ENCODE measurements at places on chromosomes 6 and 20.

GRCh38 chr6:31349301-31349700 is 7.7 kb downstream of the HLA-B start:
- DNase-seq, result no peak

- no peak for DNase-seq
Measured at GRCh38 chr6:36786055-36786675, 53.1 kb downstream of the CPNE5 start.

DNA sequence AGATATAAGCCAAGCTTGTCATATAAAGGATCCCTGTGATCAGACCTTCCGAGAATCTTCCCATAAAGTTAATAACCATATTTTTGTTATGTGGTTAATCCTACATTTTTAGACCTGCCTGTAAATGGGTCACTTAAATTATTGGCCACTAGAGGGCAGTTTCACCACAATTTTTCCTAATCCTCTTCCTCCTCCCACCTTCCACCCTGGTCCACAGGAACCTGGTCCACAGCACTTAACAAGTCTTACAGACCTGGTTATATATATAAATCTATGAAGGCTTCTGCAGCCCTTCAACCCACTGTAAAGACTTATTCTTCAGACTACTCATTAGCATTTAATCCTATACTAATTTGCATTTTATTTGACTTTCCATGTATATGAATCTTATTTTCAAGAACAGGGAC is 28.3 kb downstream of the MRS2 start:
- DNase-seq, result no peak

DNA sequence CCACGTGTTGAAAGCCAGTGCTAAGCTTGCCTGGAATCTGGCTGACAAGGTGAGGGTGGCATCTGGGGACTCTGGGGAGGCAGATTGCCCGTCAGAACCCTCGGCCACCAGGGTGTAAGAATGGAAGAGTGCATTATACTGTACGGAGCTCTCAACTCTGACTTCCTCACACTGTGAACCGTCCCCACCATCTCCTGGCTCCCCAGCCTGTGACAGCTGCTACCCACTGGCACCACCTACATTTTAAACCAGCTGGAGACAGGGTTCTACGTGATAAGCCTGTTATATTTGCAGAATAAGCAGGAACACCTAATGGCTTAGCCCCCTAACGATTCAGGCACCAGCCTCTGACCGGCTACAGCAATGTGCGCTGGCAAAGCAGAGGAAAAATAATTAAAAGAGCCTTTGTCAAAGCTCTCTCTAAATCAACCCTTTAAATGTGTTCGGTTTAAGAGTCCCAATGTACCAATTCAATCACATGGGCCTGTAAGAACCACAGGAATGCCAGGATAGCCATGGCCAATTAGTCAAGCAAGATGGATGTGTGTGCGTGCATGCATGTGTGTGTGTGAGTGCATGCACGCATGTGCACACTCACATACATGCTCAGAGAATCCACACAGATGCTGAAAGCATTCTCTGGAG is 89.1 kb upstream of the TAB2 start:
- no peak for DNase-seq

DNA sequence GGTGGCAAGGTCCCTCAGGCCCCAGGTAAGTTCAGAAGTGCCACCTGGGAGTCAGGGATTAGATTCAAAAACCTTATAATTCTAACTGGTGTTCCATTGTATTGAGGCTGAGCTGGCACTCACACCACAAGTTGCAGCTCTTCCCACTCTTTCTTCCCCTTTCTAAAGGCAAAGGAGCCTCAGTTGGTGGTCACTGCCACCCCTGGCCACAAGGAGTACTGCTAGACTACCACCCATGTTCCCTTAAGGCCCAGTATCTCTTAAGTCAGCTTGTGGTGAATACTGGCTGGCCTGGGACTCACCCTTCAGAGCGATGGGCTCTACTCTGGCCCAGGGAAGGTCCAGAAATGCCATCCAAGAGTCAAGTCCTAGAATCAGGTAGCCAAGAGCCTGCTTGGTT is 421.1 kb upstream of the KHDRBS2 start:
- DNase-seq, result no peak

- DNase-seq, result no peak
Measured at GRCh38 chr6:3227363-3228045, at the start of gene TUBB2B. TUBB2B (minus strand) TSS chr6:3227653; CDS start chr6:3227543, 110 bp downstream.

- no peak for DNase-seq
Measured at GRCh38 chr6:74782346-74782745, 423.5 kb downstream of the COL12A1 start.

GRCh38 chr6:138206862-138207261 is 11.4 kb downstream of the PBOV1 start:
- no peak for DNase-seq

GRCh38 chr20:21302664-21303060 is 469 bp upstream of the XRN2 start:
- no peak for DNase-seq

DNA sequence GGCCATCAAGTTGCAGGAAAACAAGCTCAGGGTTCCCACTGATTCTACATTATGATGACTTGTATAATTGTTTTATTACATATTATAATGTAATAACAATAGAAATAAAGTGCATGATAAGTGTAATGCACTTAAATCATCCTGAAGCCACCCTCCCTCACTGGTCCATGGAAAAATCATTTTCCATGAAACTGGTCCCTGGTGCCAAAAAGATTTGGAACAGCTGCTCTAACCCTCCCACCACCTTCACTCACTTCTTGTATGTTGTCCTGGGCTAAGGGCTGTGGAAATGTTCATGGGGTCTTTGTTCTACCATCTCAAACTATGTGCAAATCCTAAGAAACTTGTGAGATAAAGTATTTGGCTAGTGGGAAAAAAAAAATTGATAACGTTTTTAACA is 133.8 kb downstream of the LRRC1 start:
- no peak for DNase-seq

DNA sequence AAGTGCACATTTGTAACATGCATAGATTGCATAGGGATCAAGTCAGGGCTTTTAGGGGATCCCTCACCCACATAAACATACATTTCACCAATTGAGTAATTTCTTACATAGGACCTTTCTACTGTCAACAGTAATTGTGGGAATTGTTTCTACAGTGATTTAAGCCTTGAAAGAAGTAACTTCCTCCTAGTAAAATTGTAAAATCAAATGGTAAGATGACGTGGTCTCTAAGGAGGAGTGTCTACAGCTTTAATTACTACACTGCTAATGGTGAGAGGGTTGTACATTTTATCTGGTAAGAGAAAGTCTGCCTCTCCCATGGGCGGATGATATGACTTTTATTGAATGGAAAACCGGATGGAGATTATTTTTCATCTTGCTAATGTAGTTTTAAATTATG is 98.0 kb downstream of the RPP40 start:
- DNase-seq, result no peak

GRCh38 chr6:27839626-27840475 is 72.3 kb downstream of the OR2B2 start:
- DNase-seq, result no peak

GRCh38 chr6:26475823-26476729 is 18.3 kb downstream of the BTN2A1 start:
- DNase-seq, result no peak

- no peak for DNase-seq
Measured at GRCh38 chr6:147116056-147116455, 88.2 kb upstream of the STXBP5 start.

DNA sequence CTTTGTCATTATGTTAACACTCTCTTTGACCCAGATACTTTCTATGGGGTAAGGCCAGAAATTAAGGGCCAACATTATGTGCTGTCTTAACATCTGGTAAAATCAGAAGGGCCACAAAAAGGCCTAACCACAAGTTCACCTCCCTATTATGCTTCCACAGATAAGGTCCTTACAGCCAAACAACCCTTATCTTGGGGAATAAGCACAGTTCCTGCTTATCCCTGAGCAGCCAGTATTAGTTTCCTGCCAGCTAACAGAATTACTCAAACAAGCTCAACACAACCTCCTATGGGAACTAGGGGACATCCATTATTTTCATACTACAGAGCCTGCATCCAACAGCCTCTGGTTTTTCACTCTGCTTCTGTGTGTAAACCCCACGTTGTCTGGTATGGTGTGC is 724.8 kb downstream of the HACE1 start:
- no peak for DNase-seq

- no peak for DNase-seq
Measured at GRCh38 chr6:14499309-14499708, 381.7 kb downstream of the CD83 start.

DNA sequence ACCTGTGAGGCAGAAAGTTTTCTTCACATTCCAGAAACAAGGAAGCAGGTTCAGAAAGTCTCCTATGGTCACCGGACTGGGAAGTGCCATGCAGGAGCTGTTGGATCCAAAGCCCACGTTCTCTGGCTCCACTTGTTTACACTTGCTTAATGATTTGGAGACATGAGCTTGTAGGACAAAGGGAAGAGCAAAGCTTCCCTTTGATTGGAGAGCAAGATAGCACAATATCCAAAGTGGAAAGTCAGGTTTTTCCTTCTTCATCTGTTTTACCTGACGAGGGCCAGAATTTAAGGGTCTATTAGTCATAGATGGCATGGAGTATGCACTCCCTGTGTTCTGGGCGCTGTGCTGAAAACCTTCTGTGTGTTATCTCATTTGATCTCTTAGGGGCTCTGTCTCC is 81.2 kb downstream of the PDE7B start:
- no peak for DNase-seq

DNA sequence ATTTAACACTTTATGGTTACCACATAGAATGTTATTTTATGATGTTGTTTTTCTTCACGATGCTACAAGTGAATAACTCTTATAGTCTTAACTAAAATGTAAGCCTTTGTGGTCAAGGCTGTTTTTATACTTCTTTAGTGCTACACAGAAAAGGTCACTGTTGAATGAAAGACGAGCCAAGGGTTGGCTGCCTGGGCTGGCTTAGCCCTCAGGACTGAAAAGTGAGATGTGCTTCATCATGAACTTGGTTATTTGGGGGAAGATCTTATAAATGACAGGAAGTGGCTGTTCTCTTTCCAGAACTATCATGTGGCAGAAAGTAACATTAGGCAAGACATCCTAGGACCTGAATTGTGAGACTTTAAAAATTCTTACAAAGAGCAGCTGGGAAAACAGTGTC is 404.0 kb downstream of the BTBD3 start:
- no peak for DNase-seq

- DNase-seq, result no peak
Measured at GRCh38 chr6:37260444-37260843, 2.5 kb upstream of the TMEM217 start.

DNA sequence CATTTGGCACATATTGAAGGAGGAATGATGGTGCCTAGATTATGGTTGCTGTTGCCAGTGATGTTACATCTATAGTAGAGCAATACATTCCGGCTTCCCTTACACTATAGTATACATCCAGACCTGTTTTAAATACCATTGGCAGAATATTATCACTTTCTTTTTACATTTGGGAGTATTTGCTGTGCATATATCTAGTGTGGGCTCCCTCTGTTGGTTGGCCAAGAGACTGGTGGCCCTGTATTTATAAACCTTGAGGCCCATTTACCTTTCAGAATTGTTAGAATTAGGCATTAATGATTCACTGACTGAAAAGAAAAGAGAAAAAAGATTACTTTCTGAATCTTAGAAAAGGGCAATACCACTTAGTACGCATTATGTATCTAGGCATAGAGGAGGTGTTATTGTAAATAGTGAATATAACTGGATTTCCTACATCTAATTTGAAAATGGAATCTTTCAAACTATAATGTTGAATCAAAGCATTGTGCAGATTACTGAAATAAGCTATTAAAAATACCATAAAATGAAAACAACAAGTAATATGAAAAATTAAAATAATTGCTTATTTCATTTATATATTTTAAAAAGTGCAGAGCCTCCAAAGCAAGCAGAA is 628.8 kb upstream of the MAN1A1 start:
- DNase-seq, result no peak

- no peak for DNase-seq
Measured at GRCh38 chr6:40437631-40438030, 149.5 kb downstream of the LRFN2 start.

DNA sequence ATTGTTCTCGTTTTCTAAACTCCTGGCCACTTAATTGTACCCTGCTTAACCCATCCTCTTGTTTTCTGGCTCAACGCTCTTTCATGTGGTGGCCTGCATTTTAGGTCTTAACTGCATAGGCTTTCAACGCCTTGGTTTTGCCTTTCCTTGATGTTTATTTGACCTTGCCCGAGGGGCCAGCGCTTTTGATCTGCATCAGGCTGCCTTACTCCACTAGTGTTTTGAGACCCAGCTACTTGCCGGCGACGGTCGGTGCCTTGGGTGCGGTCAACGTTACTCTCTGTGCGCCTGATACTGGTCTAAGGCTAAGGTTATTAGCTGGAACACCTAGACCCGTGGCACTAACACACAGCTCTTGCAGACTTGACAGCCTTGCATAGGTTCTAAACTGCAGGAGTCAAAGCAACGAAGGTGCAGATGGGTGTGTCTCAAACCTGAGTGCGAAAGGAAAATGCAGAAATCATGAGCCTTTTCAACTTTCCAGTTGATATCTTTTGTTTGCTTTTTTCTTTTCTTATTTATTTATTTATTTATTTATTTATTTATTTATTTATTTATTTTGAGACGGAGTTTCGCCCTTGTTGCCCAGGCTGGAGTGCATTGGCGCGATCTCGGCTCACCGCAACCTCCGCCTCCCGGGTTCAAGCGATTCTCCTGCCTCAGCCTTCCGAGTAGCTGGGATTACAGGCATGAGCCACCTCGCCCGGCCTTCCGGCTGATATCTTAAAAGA is 138.8 kb downstream of the HFE start:
- no peak for DNase-seq

DNA sequence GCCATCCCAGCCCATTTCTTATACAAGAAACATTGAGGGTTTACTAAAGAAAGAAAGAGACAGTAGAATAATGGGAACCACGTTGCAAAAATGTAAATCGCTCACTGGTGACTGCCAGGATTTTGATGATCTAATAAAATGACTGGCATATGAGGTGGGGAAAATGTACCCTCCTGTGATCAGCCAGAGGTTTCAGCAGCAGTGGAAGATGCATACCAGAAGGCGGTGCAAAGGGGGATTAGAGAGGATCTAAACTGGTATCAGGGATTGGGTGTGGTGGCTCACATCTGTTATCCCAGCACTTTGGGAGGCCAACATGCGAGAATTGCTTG is 60.8 kb upstream of the DDR1 start:
- DNase-seq, result no peak

GRCh38 chr20:731891-732560 is 36.3 kb downstream of the SLC52A3 start:
- DNase-seq, result no peak

- DNase-seq, result no peak
Measured at GRCh38 chr20:44222633-44223368, 12.2 kb upstream of the OSER1 start.

DNA sequence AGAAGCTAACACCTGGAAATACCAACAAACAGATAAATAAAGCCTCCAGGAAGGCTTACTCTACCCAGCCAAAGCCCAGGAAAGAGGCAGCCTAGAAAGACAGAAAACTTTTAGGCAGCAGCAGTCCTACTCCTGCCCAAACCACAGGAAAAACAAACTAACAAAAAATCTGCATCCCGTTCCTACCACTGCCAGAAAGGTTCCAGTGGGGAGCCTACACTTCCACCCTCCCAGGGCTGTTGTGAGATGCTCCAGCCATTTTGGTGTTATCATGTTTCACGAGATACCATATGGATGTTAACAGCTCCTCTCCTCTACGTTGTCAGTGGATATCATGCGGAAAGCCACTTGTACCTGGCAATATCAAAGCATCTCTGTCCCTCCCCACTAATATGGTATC is 336.7 kb upstream of the PRND start:
- no peak for DNase-seq

Data from stimulated activated CD4-positive, alpha-beta T cell treated with anti-CD3 and anti-CD28 coated beads, Interleukin-1b, Interleukin-23, amount 100 ng/mL, for 1 hour (primary cell).